ENCODE measurements at places on chromosomes 1 and 21.

DNA sequence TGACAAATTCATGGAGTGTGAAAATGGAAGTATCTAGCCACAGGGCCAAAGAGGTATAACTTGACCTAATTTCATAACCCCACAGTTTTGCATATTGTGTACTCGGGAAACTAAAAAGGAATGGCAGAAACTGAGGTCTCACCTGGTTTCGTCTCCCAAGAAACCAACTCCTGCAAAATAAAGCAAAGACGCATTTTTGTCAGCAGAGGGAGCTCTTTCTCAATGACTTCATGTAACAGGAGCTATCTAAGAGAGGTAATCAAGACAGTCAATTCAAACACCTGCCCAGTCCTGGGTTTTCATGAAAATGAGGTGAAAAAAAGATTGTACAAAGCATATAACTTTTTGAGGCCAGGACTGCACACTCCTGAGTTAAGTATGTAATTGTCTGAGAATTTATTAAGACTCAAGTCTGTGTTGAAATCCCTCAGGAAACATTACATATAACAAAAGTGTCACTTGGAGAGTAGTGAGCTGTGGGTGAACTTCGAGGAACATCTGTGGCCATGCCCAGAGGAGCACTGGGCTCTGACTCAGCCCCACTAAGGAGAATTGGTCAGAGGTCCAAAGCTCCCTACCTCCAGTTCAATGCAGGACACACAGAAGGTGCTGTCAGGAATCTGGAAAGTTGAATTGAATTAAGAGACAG lies 17.6 kb downstream of the FCRL4 start:
- DNase-seq: peak; percentile 52

DNA sequence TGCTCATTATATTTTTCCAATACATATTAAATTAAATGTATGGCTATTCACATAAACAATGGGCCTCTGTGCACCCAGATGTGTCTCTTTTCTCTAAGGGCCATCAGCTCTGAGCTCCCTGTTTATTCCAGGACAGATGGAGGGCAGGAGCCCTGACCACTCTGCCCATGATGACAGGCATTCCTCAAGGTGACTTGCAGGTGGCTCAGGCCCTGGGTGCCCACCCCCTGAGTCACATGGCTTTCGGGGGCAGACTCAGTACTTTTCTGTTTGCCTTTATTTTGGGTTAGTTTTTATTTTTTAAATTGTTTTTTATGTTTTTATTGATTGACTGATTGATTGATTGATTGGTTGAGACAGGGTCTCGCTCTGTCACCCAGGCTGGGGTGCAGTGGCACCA lies 6.4 kb upstream of the LRP8 start:
- DNase-seq: no peak

- DNase-seq: no peak
These were observed 8.9 kb downstream of the DCLRE1B start for GRCh38 chr1:113913887-113914664.

DNA sequence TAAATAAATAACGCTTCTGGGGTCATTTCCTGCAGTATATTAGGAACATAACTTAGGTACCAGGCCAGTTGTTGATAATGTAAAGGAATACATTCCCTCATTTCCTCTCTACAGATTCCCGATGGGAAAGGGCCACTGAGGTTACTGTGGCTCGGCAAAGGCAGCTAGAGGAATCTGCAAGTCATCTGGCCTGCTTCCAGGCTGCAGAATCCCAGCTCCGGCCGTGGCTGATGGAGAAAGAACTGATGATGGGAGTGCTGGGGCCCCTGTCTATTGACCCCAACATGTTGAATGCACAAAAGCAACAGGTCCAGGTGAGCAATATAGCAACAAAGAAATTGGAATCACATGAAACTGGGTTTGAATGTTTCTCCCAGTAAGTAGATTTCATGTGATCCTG lies 109.6 kb upstream of the BMP8A start:
- peak; percentile 50 for DNase-seq

DNA sequence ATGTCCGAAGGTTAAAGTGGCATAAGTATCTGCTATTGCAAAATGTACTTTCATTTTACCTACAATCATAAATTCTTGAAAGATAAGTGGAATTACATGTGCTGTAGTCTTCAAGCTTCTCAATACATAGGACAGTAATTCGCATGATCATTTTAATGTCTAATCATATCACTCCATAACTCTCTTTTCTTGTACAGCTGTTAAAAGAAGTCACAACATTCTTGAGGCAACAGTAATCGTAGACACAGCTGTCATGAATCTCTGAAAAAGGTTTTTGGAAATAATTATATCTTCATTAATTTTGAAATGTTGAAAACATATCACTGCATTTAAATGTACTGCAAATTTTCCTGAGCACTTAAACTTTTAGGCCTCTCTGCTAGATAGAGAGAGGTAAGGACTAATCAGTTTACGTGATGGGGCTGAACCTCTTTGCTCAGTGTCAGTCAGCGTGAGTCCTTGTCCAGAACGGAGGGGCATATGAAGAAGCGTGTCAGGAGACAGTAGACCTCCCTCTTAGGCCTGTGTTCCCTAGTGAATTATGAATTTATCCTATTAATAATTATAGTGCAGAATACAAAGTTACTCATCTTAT lies 133.4 kb downstream of the NEK7 start:
- no peak for DNase-seq

DNA sequence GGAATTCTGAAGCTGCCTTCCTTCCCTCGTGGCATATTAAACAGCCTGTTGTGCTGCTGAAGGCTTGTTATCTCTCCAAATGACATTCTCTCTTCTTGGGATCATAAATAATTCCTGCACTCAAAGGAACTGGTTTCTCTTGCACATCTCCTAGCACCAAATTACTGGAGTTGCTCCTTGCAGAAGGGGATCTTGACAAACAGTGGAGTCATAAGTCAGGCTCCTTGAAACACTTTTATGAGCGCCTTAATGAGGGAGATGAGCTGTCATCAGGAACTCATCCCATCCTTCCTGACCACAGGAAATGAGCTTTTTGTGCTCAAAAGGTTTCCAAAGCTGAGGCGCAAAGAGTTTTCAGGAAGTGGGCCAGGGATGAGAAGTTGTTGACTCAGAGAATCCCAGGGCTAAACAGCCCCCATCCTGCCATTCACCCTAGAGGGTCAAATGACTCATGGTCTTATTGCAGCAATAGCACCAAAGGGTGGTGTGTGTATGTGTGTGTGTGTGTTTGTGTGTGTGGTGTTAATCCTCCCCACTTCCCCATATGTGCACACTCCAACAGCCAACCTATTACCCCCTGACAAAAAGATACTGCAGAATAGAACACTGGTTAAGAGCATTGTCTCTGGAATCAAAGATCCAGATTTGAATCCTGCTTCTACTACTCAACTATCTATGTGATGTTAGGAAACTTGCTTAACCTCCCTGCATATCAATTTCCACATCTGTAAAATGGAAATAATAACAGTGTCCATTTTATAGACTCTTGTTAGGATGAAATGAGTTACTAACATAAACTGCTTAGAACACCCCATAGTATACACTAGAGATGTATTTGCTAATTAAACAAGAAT lies 2.8 kb upstream of the PHC2 start:
- peak; percentile 100 for DNase-seq

DNA sequence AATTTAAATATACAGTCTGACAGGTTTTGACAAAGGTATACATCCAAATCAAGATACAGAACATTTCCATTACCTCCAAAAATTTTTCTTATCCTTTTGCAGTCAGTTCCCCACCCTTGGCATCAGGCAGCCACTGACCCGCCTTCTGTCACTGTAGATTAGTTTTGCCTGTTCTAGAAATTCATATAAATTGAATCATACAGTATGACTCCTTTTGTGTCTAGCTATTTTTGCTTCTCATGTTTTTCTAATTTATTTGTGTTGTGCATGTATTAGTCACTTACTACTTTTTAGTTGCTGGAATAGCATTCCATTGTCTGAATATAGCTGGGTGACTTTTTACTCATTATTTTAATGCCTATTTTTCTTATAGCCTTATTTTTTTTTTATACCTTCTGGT lies 3.8 kb downstream of the UTP25 start:
- no peak for DNase-seq

DNA sequence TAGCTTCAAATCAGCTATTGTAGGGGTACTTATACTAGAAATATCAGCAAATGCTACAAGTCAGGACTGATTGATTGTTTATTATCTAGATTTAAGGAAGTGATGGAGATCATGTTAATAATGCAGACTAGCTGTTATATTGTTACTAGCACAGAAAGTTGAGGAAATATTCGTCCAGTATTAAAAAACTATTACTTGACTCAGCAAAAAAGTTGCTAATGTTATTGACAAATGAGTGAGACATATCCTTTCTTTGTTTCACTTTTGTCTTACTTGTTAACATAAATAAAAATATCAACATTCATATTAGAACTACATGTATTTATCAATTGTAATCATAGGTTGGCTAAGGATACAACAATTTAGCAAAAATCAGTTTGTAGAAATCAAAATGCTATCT lies 114.1 kb downstream of the WDR3 start:
- no peak for DNase-seq

DNA sequence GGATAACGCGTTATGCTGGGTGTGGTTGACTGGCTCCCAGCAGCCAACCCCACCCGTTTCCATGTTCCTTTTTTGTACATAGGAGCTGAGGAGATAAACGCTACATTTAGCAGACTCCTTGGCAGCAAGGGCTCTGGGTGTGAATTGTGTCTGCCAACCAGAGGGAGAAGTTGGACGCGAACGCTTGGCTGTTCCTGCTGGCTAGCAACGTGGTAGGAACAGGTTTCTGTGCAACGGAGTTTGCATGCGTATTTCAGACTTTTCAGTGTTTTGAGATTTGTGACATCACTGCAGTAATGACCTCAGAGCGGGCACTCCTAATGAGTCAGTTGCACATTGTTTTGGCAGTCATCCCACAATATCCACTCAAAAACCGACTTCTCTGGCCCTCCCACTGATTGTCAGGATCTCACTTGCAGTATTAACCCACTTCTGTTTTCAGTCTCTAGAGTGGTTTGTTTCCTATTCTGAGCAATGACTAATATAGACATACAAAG lies 98.7 kb upstream of the RGS1 start:
- peak; percentile 91 for DNase-seq

DNA sequence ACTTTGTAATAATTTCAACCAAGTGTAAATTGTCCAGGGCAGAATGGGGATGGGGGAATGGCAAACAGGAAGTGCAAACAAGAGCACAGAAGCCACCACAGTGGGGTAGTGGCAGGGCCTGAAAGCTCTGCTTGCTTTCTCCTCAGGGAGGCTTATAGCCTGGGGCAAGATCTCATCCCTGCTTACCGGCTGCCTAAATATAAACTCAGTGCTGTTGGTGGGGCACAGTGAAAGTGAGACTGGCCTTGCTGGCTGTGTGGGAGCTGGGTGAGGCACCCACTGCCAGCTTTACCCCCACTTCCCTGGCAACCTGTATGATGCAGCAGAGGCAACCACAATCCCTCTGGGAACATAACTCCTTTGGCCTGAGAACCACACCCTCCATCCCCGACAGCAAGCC lies 15.2 kb downstream of the STYXL2 start:
- DNase-seq: no peak

DNA sequence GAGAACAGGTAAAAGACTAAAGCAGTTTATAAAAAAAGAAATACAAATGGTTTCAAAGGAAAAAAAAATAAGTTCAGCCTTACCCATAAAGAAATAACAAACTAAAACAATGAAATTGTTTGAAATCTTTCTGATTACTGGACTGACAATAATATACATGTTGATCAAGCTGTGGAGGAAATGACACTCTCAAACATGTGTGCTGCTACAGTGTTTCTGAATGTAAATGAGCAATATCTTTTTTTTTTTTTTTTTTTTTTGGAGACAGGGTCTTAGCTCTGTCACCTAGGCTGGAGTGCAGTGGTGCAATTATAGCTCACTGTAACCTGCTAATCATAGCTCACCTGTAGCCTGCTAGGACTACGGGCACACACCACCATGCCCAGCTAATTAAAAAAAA lies 6.5 kb downstream of the EPS15 start:
- DNase-seq: no peak

DNA sequence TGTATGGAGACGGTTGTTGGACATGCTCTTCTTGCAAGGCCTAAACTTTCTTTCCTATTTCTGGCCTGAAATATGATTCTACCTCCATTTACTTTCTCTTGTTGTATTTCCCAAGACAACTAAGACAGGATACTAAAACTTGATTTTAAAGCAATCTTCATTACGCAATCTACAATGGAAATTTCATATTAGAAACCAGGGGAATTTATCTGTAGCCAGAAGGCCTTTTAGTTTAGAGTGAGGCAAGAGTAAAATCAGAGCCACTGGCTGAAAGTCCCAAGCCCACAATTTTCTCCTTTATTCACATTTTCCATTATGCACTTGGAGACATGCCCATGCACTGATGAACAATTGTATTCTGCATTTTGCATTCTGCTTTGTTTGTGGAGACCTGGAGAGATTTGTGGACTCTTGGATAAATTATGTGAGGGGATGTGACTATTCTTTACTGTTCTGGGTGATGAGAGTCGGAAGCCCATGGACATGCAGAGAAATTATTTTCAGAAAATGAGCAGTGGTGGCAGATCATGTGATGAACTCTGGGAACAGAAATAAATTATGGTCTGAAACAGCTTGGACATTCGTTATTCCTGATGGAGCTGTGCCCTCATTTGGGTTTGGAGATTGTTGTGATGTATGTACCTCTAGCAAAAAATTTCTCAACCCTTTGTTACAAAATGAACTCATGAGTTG lies 336.8 kb downstream of the SEC16B start:
- no peak for DNase-seq

GRCh38 chr1:236064674-236065508 lies at the start of gene NID1:
Gene NID1, minus strand, starts transcription at chr1:236065090. Its CDS starts 11 bp downstream, at chr1:236065079.
- DNase-seq: peak; percentile 56

DNA sequence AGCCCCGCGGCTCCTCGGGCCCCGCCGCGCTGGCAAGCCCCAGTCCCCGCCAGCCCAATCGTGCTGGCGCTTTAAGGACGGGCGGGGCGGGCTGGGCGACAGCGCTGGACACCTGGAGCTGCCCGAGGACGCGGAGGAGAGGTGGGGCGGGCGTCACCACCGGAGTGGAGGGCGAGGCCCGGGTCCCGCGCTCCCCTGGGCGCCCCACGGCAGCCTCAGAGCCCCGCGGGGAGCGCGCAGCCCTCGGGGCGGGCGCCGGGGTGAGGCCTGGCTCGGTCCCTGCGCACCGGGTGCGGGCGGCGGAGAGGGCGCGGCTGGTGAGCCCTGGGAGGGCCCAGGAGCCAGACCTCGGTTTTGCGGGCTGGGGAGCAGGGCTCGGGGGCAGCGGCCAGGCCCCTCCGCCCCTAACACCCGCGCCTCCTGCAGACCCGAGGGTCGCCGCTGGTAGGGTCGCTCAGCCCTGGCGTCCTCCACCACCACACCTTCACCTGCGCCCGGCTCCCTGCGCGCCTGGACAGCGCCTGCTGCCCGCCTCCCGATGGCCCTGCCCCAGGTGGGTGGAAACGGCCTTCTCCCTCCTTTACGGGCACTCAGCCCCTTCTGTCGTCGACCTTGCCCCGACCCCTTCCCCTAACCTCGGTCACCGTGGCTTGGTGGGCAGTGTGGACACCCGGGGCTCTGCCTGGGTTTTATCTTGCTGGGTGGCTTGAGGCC lies at the start of gene TMEM61:
Gene TMEM61 (plus strand): TSS at position 101 of the 714 bp plus-strand sequence. CDS start 438 bp downstream, at position 539.
- no peak for DNase-seq

Data from amniotic epithelial cell (primary cell).